ENCODE measurements at places on chromosomes 12 and 14. TPM values are rescaled to one million over a fixed set of nuclear protein-coding genes. Genes with fewer than 3 reads are reported as not detected.

The APOLD1 gene
- 0.38 TPM for total RNA-seq

The RBMS2 gene
- 10.4 TPM for total RNA-seq

The CLEC7A gene
- total RNA-seq = not detected

The BATF gene
- total RNA-seq = not detected

The DPF3 gene
- total RNA-seq = 0.27 TPM

The FAM222A gene
- total RNA-seq = 5.9 TPM

The MGP gene
- 0.06 TPM for total RNA-seq

The PPHLN1 gene
- total RNA-seq = 57.1 TPM

Data from A549 treated with CpdA at 1 μM for 4 hours (cell line).